ENCODE measurements at places on chromosomes 4 and X.

- DNase-seq: no peak
Measured at GRCh38 chrX:110836451-110836850, 40.8 kb upstream of the CHRDL1 start.

- no peak for DNase-seq
Measured at GRCh38 chr4:1749826-1750225, 28.5 kb downstream of the TACC3 start.

DNA sequence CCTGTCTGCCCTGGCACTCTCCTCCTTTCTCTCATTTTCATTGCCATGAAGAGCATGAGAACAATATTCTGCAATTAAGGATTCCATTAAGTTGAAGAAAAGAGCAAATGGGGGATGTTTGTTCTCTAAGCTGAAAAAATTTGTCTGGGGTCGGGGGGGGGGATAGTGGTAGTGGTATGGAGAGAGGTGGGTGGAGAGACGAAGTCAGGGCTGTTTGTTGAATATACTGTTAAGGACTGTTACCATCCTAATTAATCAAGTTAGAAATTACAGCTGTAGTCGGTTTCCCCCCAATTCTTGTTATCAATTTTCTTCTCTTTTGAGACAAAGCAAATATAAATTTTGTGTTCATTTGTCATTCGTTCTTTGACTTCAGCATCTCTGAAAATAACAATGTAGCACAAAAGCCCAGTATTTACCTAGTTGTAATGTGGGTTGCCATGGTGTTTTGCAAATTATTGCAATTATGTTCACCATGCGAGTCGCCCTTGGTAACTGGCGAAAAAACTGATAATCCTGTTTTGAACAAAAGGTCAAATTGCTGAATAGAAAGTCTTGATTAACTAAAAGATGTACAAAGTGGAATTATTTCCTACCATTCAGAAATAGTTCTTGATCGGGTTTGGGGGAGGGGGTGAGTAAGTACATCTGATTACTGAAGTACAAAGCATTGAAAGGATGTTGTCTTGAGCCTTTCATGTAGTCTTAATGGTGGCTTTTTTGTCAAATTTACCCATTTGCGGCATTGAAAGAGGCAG is 139.1 kb downstream of the ARX start:
- DNase-seq: no peak

DNA sequence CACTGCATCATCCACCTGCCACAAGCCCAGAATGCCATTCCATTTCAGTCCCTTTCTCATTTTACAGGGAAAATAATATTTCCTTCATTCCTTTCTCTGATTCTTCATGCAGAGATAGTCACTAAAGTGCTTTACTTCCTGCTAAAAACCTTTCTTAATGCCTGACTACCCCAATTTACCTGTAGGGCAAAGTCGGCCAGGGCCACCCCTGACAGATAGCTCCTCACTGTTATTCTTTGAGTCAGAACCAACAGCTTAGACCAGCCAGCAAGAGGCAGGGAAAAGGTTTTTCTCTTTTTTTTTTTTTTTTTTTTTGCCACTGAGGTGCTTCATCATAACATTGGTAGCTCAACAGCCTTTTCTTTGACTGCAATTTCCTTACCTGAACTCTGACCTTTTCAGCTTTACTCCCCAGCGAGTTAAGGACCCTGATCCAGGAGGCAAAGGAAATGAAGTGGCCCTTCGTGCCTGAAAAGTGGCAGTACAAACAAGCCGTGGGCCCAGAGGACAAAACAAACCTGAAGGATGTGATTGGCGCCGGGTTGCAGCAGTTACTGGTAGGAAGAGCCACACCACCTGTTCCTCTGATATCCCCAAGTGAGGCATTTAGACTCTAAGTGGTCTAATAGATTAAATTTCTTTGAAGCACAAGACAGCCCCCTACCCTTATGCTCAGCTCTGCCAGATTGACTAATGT is 85.0 kb downstream of the ALPK1 start:
- no peak for DNase-seq

DNA sequence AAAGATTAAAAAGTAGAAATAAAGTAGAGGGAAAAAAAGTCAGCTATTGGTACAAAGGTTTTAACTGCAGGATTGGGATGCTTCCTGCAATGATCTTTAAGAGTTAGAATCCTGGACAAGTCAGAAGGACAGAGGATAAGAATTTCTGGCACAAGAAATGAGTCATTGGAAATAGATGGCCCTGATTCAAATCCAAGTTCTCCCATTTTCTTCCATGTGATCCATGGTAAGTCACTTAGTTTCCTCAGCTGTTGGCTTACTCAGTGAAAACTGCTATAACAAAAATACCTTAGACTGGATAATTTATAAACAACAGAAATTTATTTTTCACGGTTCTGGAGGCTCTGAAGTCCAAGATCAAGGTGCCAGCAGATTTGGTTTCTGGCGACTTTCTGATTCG is 13.3 kb upstream of the TBC1D19 start:
- DNase-seq: no peak

DNA sequence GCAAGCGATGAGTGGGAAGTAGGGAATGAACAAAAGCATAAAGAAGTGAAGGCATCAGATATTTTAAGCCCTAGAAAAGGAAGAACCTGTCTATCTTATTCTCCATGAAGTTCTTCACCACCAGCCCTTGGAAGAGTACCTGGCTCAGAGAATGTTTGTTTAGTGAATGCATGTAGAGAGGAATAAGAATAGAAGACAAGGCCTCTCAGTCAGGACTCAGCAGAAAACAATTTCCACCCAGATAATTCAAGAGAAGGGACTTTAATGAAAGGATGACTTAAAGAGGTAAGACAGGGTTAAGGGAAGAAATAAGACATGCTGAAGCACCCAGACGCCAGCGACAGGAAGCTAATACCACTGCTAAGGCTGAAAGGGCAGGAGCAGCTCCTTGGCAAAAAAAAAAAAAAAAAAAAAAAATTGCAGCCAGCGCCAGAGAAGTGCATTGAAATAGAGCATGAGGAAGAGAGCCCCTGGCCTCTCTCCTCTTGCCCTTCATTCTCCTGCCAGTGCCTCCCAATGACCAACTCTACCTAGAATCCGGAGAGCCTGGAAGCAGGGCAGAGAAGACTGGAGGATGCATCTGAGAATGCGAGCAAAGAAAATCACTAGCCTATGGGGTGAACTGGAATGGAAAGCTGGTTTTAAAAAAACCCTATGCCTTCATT is 47.2 kb upstream of the RASGEF1B start:
- no peak for DNase-seq

DNA sequence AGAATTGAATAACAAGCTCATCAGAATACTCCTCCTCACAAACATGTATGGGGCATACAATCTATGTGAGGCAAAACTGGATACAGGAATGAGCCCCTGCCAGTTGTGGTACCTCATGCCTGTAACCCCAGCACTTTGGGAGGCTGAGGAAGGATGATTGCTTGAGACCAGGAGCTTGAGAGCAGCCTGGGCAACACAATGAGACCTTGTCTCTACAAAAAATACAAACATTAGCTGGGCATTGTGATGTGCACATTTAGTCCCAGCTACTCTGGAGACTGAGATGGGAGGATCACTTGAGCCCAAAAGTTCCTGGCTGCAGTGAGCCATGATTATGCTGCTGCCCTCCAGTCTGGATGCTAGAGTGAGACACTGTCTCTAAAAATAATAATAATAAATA is 611.0 kb downstream of the NLGN4X start:
- DNase-seq: no peak

DNA sequence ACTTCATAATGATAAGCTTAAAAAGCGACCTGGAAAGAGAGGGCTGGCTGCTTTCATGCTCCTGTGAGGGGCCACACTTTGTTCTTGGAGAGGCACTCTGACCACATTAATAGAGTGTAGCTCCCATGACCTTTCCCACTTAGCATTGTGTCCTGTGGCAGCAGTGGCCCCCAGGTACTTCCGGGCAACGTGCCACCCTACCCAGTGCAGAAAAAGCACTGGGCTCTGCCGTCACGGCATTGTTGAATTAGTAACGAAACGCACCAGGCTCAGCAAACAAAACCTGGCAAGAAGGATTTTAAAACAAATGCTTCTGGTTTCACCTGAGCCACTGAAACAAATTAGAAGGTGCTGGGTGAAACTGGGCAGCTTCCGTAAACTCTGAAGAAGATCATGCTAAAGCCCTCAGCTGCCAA is 5.4 kb upstream of the SORBS2 start:
- no peak for DNase-seq

GRCh38 chr4:114636192-114636935 is 37.8 kb downstream of the UGT8 start:
- no peak for DNase-seq

DNA sequence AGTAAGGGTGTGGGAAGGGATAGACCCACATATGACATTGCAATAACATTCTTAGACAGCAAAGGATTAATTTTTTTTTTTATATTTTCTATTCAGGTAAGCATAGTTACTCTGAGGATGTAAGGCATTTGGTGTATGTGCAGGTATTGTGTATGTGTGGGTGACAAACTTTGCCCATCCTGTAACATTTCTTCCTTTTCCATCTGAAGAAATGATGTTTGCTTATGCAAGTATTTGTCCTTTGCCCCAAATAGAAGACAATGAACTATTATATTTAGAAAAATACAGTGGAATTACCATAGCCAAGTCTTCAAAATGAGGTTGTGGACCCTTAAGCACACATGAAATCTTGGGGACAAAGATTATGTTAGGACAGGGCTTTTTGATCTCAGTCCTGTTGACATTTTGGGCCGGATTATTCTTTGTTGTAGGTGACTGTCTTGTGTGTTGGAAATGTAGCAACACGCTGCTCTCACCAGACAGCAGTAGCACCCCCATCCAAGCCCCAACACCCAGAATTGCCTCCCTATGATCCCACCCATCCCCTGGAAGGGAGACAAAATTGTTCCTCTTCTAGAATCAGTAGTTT is 1244.7 kb downstream of the STIM2 start:
- no peak for DNase-seq

GRCh38 chrX:131987252-131987651 is 35.9 kb upstream of the STK26 start:
- peak; percentile 64 for DNase-seq

DNA sequence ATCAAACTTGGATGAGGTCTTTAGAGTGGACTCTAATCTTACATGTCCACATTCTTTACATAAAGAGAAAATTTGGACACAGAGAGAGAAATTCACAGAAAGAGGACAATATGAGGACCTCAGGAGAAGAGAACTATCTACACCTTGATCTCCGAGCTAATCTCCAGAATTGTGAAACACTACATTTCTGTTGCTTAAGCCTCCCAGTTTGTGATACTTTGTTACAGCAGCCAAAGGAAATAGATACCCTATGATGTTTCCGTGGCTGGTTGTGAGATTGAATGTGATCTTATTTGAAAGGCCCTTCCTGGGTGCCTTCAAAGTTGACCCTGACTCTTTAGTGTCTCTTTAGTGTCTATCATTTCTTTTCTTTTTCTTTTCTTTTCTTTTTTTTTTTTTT is 326.1 kb upstream of the CLNK start:
- DNase-seq: no peak

GRCh38 chrX:15157624-15158023 is 112.3 kb downstream of the ASB9 start:
- DNase-seq: no peak

DNA sequence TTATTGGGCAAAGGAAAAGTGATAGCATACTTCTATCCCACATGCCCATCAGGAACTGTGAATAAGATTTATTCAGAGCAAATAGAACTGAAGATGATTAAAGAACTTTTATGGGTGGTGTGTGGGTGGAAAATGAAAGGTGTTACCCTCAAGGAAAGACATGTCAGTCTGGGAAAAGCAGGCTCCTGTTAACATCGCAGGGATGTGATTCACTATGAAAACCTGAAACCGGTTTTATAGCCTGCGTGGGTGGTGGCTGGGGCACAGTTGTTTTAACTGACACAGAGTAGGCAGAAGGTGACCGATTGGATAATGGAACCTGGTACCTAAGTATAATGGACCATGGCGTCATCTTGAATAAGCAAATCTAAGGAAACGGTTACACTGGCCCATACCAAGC is 61.3 kb upstream of the CASK start:
- no peak for DNase-seq

GRCh38 chr4:123443401-123444289 is 47.0 kb downstream of the SPRY1 start:
- peak; percentile 50 for DNase-seq

DNA sequence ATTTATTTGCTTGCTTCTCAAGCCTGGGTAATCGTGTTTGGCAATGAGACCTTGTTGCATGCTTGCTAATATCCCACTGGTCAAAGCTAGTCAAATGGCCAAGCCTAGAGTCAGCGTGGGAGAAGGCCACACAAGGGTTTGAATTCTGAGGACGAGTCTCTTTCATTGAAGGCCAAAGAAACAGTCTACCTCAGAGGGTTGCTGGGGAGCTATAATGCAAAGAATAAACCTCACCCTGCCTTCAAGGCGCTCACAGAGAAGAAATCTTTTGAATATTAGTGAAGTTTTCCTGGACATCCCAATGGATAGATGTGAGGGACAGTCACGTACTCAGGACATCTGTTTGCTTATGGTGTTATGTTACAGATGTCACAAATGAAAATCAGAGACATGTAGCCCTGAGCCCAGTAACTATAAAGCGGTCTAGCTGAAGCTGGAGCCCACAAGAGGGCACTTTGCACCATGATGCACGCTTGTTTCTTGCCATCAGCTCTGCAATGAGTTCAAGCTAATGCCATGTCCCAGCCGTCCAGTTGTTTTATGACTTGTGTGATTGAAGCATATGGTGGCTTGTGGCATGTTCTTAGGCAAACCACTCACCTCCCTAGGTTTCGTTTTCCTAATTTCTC is 1.1 kb upstream of the TLR3 start:
- peak; percentile 48 for DNase-seq

DNA sequence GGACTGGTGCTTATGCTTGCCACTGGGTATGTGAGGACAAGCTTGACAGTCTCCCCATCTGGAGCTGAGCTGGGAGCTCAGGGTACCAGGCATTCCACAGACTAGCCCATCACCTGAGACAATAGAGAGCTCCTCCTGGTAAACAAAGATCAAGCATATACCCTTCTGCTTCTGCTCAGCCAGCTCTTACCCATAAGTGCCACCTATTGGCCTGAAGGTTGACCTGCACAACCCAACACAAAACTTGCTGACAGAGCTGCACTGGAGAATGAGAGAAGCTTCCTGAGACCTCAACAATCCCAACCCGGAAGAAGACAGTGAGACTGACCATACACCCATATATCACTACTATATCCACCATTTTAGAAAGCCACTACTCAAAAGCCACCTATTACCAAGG is 1049.2 kb upstream of the INTU start:
- DNase-seq: no peak

DNA sequence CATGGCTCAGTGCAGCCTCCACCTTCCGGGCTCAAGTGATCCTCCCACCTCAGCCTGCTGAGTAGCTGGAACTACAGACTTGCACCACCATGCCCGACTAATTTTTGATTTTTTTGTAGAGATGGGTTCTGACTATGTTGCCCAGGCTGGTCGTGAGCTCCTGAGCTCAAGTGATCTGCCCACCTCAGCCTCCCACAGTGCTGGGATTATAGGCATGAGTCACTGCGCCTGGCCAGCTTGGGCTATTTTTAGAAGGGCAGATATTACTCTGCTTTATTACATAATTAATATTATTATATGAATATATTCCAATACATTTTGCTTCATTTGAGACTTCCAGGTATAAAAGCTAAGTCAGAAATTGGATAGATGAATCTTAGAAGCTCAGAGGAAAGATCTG is 143.7 kb upstream of the ANK2 start:
- no peak for DNase-seq
